ENCODE measurements at places on chromosomes 6 and 20. TPM values are rescaled to one million over a fixed set of nuclear protein-coding genes. Genes with fewer than 3 reads are reported as not detected.
A peak's percentile ranks its signal among the peaks of the same experiment; 100 is the strongest.

DNA sequence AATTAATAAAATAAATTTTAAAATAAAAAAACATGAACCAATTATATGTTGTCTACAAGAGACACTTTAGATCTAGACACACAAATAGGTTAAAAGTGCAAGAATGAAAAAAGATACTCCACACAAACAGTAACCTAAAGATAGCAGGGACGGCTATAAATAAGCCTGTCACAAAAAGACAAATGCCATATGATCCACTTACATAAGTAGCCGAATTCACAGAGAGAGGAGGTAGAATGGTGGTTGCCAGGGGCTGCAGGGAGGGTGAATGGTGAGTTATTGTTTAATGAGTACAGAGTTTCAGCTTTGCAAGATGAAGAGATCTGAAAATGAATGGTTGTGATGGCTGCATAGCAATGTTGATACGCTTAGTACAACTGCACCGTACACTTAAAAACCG, 32.7 kb downstream of the KATNA1 start:
- DNase-seq = no peak

GRCh38 chr20:44073011-44073674, 113.8 kb downstream of the JPH2 start:
- no peak for DNase-seq

Gene RAB44
- not detected for total RNA-seq

Gene PRPH2
- 0.17 TPM for total RNA-seq

GRCh38 chr20:46573788-46574584, 23.5 kb upstream of the OCSTAMP start:
- no peak for DNase-seq

Gene C2
- not detected for total RNA-seq

- DNase-seq = no peak
Measured at GRCh38 chr6:18203786-18204185, 48.6 kb downstream of the KDM1B start.

Gene ZBTB2
- 9.7 TPM for total RNA-seq

DNA sequence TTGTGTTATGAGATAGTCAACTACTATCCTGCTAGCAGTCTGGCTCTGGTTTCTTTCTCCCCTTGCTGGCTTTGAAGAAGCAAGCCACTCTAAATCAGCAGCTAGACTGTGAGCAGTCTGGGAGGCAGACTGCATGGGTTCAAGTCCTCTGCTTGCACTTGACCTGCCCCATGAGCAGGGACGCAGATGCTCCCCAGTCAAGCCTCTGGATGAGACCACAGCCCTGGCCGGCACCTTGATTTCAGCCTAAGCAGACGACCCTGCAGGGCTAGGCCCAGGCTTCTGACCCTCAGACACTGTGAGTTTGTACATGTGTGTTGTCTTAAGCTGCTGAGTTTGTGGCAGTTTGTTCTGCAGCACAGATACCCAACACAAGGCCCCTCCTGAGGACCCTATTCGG, 105.8 kb downstream of the SULF2 start:
- no peak for DNase-seq

DNA sequence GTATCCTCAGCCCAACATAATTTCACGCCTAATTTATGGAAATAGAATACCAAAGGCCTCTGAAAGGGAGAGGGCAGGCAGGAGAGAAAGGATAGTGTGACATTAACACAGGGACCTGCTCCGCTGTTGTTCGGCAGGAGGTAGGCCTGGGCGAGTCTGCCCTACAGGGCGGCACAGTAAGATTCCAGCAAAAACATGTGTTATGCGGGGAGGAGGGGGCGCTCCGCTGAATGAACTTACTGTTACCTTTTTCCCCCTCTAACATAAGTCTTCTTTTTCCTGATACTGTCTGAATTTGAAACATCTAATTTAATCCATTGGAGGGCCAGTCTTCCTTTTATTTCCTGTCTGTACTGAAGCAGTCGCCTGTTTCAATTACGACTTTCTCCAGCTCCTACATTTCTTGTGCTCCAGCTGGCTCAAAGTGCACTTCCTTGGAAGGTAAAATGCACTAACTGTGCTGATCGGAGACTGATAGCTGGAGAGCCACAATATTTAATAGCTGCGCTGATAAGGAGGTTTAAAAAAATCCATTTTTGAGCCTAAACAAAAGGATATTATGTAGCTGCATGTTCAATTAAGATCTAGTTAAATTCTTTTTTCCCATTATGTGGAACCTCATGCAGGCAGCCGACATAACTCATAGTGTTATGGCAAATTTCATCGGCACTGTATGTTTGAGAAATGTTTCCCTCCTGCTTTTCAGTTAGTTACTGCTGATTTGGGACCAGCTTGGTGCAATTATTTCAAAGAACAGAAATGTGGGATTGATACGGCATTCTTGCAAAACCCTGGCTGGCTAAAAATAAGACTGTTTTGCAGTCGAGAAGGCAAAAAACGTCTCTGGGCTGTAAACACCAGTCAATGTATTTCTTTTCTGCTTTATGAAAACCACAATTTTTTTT, 193.0 kb downstream of the FOXC1 start:
- DNase-seq = no peak

DNA sequence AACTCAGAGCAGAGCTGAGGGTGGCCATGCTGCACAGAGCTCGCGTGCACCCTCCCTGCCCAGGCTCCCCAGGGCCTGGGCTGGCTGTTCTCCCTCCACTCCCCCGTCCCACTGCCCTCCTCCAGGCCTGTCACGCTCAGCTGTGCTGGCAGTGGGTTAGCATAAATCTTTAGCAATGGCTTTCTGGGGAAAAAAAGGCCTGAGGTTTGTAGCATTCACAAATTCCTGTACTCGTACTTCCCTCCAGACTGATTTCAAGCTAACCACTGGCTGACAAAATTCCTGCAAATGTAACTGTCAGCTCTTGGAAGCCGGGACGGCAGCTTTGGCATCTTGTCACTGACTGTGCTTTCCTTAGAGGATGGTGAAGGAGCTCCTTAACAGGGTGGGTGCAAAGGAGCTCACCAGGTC, 22.3 kb upstream of the SMOC2 start:
- DNase-seq = no peak

Gene TNNC2
- total RNA-seq = not detected

DNA sequence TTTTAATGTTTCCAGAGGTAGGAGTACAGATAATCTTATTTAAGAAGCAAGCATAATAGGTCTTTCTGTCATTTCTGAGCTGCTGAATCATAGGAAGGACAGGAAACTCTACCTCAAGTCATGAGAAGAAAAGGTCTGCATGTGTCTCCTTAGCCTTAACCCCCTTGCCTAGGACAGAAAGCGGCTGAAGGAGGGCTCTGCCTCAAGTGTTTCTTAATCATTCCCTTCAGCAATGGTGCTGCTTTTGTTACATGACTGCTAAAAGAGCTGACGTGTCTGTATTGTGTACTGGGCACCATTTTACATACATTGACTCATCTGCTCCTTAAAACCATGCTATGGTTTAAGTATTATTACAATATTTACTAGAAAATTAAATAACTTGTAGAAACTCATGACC, 564.0 kb upstream of the AGPAT4 start:
- peak; percentile 15 for DNase-seq

Gene ULBP1
- 0.17 TPM for total RNA-seq

GRCh38 chr6:135306740-135307420, 125.8 kb downstream of the MYB start:
- DNase-seq = no peak

GRCh38 chr6:10404799-10405512, 9.9 kb downstream of the TFAP2A start:
- no peak for DNase-seq

GRCh38 chr6:164049517-164049988, 635.0 kb downstream of the QKI start:
- DNase-seq = no peak

DNA sequence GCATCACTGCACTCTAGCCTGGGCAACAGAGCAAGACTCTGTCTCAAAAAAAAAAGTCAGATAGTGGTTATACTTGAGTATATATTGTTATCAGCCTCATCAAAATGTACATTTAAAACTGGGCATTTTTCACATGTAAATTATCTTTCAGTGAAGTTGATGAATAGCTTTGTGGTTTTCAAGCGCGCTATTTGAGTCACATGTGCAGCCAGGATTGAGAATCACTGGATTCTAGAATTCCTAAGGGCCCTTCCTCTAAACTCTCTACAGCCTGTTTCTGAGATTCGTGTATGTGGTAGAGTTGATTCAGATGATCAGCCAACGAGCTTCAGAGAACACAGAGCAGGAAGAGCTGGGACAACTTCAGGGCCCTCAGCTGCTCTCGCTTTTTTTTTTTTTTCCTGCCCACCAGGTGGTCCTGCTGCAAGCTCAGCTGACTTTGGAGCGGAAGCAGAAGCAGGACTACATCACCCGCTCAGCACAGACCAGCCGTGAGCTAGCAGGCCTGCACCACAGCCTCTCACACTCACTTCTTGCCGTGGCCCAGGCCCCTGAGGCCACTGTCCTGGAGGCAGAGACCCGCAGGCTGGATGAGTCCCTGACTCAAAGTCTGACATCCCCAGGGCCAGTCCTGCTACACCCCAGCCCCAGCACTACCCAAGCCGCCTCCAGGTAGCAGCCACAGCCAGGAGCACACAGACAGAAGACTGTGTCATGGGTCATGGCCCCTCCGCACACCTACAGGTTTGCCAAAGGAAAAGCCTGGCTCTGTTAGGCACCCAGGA, 18.3 kb downstream of the C20orf173 start:
- no peak for DNase-seq

DNA sequence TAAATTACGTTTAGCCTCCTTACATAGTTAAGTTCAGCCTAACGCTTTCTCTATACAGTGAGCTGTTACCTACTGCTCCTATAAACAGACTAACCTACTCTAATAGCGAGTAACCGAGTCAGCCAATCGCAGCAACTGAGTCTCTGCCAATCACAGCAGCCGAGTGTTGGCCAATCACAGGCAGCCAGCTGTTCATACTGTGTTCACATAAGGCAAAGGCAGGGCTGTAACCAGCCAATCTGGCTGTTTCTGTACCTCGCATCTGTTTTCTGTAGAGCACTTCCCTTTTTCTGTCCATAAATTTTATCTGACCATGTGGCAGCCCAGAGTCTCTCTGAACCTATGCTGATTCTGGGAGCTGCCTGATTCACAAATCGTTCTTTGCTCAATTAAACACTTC, 263.9 kb upstream of the JARID2 start:
- no peak for DNase-seq

- DNase-seq = peak; percentile 42
Measured at GRCh38 chr6:113819169-113819830, 37.8 kb upstream of the MARCKS start.

DNA sequence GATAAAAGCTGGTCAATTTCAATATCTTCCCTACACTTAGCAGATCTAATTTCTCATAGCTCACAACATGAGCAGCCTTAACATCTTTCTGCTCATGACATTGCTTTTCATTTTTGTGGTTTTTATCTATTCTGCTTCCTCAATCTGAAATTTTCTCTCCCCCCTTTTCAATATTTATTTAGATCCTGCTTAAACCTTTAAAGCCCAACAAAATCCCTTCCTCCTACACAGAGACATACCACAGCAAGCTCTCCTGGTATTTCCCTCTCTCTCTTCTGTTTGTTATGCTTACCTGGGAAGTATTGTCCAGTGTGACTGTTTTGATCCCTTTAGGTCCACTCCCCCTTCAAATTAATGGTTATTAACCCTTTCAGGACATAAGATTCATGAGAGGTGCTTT, 582.5 kb downstream of the RFPL4B start:
- DNase-seq = no peak

Gene ZNF334
- 1.7 TPM for total RNA-seq

DNA sequence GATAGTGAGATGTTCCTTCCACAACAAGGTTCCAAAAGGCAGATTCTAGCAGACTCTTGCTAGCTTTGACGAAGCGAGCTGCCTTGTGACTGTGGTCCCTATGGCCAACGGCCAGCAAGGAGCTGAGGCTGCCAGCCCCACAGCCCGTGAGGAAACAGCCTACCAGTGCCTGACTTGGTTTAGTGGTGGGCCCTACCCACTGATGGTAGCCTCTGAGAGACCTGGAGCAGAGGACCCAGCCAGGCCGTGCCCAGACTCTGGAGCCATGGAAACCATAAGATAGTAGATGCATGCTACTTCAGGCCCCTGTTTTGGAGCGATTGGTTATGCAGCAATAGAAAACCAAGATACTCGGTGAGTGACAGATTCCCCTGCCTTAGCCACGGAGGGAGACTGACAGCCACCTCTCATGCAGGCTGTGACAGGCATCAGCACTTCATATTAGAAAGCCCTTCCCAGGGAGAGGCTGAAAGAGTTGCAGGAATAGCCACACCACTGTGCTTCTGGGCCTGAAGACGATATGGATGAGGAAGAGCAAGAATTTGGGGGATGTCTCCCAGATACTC, 19.2 kb downstream of the PSMG4 start:
- DNase-seq = no peak

- DNase-seq = no peak
Measured at GRCh38 chr20:32920530-32921298, 62.0 kb downstream of the EFCAB8 start.

DNA sequence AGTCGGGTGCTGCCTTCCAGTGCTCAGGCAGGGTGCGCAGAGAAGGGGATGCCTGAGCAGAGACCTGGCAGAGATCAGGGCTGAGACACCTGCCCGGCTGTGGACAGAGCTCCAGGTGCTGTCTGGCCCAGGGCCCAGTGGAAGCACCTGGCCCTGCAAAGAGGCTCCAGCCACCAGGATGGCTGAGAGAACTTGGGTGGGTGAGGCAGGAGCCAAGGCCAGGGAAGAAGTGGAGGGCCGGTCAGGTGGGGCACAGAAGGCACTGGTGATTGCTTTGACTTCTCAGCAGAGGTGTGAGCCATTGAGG, 31.2 kb downstream of the PNLDC1 start:
- DNase-seq = no peak

DNA sequence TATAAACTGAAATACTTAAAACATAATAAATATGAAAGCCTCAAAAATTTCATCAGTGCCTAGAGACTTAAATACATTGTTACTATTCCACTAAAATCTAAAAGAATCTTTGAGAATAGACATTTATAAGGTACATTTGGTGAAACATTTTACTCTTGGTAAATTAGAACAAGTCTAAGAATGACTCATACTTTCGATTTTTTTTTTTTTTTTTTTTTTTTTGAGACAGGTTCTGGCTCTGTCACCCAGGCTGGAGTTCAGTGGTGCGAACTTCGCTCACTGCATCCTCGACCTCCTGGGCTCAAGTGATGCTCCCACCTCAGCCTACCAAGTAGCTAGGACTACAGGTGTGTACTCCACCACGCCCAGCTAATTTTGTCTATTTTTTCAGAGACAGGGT, 6.4 kb downstream of the FUCA2 start:
- DNase-seq = peak; percentile 10

- DNase-seq = no peak
Measured at GRCh38 chr6:22833191-22833590, 263.8 kb downstream of the HDGFL1 start.

Gene LGSN
- 0.10 TPM for total RNA-seq

GRCh38 chr6:113219783-113220182, 637.4 kb upstream of the MARCKS start:
- no peak for DNase-seq

Data from renal cortical epithelial cell (primary cell).